Activated CD4-positive, CD25-positive, alpha-beta regulatory T cell (primary cell): ENCODE measurements at places on chromosomes 5 and 9.

DNA sequence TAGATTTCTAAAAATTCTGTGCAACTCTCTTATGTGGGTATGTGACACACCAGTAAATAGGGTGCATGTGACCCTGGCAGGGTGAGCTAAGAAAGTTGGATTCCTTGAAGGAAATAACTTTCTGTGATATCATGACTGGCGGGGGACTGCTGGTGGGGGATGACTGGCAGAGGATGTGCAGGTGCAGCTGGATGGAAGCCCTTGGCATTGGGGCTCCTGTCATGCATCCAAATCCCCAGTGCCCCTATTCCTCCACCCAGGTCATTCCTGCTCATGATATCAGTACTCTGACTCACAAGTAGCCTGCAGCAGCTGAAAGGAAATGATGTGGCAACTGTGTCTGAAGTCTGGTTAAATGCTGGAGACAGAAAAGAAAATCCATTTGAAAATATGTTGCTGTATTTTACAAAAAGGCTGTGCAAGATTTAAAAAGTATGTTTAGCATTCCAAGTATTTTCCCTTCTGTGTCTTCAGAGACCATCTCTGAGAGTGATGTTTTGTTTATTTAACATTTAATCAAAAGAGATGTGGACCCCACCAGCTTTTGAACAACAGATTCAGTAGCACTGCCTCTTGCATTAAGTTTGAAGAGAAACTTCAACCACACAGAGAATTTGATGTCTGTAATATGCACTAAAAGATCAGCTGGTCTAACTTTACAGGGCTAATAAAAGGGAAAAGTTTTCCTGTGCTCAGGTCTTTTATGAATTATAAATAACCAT is 17.9 kb upstream of the ZSWIM6 start:
- DNase-seq = no peak

DNA sequence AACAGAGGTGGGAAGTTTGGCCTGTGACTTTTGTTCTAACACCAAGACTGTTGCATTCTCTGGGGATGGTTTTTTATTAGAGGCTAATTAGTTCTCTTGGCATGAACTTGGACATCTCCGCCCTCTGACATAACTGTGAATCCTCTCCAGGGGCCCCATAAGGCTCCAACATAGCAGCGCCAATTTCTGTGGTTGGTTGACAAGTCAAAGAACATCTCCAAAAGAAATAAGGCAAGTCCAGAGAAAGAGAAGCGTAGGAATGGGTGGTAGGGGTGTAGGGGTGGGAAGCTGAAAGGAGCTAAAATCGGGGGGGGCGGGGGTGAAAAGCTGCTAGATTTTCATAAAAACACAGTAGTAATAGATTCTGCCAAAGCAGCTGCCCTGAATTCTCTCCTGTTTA is 81.0 kb upstream of the DAB2 start:
- DNase-seq = no peak

- DNase-seq = no peak
Measured at GRCh38 chr9:9229269-9229668, 1383.5 kb downstream of the PTPRD start.

GRCh38 chr9:134396258-134396742 is 70.0 kb downstream of the RXRA start:
- DNase-seq = no peak

DNA sequence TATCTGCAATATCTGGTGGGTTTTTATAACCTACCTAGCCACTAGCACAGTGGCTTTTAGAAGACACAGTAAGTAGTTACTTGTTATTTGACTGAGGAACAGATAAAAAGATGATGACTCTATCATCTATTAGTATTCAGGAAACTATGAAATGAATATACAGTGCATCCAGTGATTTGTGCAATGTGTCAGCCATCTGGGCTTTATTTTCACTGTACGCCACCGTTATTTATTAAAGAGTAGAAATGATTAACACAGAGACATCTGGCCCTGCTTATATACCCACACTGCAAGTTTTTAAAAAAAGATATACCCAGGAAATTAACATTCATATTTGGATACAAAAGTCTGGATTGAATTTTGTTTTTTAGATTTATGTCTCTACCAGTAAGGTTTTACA is 408.4 kb downstream of the PDE4D start:
- no peak for DNase-seq

DNA sequence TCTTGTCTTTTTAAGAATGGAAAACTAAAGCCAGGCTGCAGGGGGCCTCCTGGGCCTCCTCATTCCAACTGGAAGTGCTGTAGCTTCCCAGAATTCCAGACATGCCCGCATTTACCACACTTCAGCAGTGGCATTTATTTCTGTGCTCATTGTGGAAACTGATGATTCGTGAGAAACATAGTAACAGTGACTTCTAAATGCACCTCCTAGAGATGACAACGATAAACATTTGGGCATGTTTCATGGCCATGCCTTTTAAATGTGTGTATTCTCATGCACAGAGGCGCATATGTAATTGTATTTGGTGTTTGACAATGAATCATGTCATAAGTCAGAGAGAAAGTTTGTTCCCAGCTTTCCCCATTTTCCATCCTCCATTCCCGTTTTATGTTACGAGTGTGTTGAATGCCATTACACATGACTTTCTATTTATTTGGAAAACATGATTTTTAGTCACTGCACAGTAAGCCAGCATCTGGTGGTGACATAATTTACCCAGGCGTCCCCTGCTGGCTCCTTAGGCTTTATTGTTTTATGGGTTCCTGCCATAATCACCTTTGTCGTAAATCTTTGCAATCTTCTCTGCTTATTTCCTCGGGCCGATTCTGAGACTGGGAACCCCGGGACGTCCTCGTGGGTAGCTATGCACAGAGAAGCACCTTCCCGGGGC is 68.8 kb upstream of the FCN2 start:
- no peak for DNase-seq

DNA sequence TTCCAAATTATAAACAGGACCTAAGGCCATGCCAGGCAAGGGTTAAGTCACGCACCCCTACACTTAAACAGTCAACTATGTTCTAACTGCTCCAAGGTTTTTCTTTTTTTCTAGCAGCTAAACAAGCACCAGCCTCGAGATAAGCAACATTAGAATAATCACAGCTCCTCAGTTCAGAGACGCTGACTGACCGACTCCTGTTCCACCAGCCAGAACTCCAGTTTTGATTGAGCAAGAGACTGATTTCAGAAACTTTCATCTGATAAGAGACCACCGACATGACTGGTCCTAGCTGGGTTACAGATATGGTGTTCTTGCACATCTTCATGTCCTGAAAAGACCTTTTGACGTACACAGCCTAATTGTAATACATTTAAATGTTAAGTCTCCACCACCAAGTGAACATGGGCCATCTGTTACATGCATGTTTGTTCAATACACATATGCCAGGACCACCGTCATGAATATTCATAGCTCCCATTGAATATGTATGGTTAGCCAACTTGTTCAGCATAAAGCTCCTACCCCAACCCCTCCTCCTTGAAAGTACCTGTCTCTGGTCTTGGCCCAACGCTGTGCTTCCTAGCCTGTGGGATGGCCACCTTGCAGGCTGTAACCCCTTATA is 23.7 kb upstream of the OTULINL start:
- DNase-seq = no peak

GRCh38 chr9:134664446-134664845 is 22.8 kb downstream of the COL5A1 start:
- no peak for DNase-seq

DNA sequence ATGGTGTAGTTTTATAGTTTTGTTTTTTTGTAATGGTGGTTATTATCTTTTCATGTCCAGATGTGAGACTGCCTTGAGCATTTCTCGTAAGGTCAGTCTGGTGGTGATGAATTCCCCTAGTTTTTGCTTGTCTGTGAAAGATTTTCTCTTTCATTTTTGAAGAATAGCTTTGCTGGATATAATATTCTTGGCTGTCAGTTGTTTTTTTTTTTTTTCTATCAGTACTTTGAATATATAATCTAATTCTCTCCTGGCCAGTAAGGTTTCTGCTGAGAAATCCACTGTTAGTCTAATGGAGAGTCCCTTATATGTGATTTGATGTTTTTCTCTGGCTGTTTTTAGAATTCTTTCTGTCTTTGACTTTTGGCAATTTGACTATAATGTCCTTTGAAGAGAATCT is 106.9 kb downstream of the CARTPT start:
- DNase-seq = no peak

- no peak for DNase-seq
Measured at GRCh38 chr9:124764774-124765438, 6.2 kb downstream of the NR6A1 start.

GRCh38 chr5:133657036-133657435 is 44.7 kb upstream of the FSTL4 start:
- DNase-seq = no peak
